ENCODE measurements at places on chromosomes 5 and 9.
A peak's percentile ranks its signal among the peaks of the same experiment; 100 is the strongest.

DNA sequence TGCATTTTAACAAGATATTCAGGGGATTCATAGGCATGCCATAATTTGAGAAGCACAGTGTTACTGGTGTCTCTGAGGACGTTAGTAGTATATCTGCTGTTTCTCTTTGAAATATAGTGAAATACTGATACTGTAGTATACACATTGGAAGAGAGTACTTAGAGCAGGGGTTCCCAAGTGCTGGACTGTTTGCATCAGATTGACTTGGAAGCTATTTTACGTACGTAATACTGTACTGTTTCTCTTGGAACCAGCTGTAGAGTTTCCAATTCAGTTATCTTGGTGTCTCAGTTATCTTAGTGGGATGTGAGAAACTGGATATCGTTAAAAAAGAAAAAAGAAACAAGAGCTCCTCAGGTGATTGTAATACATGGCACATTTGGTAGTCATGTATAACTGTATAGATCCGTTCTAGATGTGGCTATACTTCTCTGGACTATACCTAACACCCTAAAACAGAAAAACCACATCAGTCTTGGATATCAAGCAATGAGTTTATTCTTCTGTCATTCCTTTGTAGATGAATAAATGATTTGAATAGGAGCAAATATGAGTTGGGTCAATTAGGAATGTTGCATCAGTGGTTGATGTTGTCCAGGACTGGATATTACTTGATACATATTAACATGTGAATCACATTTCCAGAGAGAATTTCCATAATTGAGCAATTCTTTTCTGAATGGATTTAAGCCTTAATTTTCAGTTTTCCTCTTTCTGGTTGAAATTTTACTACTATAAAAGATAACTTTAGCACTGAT lies 33.4 kb downstream of the PRRC1 start:
- no peak for DNase-seq

GRCh38 chr5:25849270-25849669 lies 1189.1 kb downstream of the CDH9 start:
- no peak for DNase-seq

GRCh38 chr9:15295761-15296405 lies 11.1 kb downstream of the TTC39B start:
- peak; percentile 74 for DNase-seq

DNA sequence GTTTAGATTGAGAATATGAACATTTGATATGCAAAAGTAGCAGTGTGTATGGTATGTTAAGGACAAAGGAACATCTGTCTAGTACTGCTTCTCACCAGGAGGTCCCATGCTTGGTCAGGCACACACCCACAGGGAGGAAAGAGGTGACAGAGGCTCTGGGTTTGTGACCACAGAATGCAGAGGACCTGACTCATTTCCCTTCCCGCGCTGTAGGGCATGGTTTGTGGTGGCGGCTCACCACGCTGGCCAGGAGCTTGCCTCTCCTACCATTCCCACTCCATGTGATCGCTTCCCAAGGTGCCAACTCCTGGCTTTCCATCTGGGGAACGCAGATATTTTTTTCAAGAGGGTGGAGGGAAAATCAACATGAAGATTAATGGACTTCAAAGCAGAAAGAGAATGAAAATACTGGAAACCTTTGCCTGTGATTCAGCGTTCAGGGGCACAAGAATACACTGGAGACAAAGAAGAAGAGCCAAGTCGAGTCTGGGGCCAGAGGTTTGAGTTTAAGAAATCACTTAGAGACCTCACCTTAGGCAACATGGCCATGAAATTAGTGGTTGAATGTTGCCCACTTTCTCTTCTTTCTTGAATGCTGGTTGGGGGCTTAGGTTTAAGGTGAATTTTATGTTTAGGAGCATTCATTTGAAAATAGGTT lies 477.8 kb downstream of the CCDC171 start:
- peak; percentile 98 for DNase-seq

GRCh38 chr5:150120617-150121447 lies 34.5 kb upstream of the CSF1R start:
- no peak for DNase-seq

Measured in foreskin fibroblast (primary cell).